ENCODE measurements at places on chromosomes 3 and 15. TPM values are rescaled to one million over a fixed set of nuclear protein-coding genes. Genes with fewer than 3 reads are reported as not detected.

MRAS gene
- not detected for polyA plus RNA-seq

TM4SF18 gene
- not detected for polyA plus RNA-seq

ECE2 gene
- not detected for polyA plus RNA-seq

NCBP2 gene
- 96.9 TPM for polyA plus RNA-seq

NLGN1 gene
- polyA plus RNA-seq, result not detected

NMD3 gene
- polyA plus RNA-seq, result 47.8 TPM

SMCO1 gene
- not detected for polyA plus RNA-seq

SEMA7A gene
- polyA plus RNA-seq, result not detected

ITIH4 gene
- 1.1 TPM for polyA plus RNA-seq

SGO1 gene
- 0.54 TPM for polyA plus RNA-seq

LMAN1L gene
- polyA plus RNA-seq, result not detected

LSAMP gene
- polyA plus RNA-seq, result not detected

POLQ gene
- 0.04 TPM for polyA plus RNA-seq

SLC25A26 gene
- 51.3 TPM for polyA plus RNA-seq

CP gene
- polyA plus RNA-seq, result 0.43 TPM

C3orf20 gene
- polyA plus RNA-seq, result not detected

NRROS gene
- 1.3 TPM for polyA plus RNA-seq

SERINC4 gene
- polyA plus RNA-seq, result 3.1 TPM

DHFR2 gene
- 3.0 TPM for polyA plus RNA-seq

ZNF385D gene
- polyA plus RNA-seq, result not detected

ITGB5 gene
- polyA plus RNA-seq, result not detected

NTRK3 gene
- not detected for polyA plus RNA-seq

FETUB gene
- polyA plus RNA-seq, result not detected

CTXN2 gene
- polyA plus RNA-seq, result not detected

RGMA gene
- polyA plus RNA-seq, result not detected

CNBP gene
- 935 TPM for polyA plus RNA-seq

CLDN16 gene
- polyA plus RNA-seq, result not detected

IL12A gene
- 0.17 TPM for polyA plus RNA-seq

KLHL40 gene
- not detected for polyA plus RNA-seq

FGF7 gene
- polyA plus RNA-seq, result not detected

PPCDC gene
- 12.4 TPM for polyA plus RNA-seq

AGBL1 gene
- polyA plus RNA-seq, result not detected

PIK3CA gene
- 34.3 TPM for polyA plus RNA-seq

CPEB1 gene
- 0.07 TPM for polyA plus RNA-seq

SNX33 gene
- 0.13 TPM for polyA plus RNA-seq

PRR20G gene
- not detected for polyA plus RNA-seq

C3orf22 gene
- not detected for polyA plus RNA-seq

SLC9A9 gene
- polyA plus RNA-seq, result 15.3 TPM

KY gene
- not detected for polyA plus RNA-seq

GP9 gene
- polyA plus RNA-seq, result not detected

CCDC13 gene
- polyA plus RNA-seq, result not detected

SLMAP gene
- 30.8 TPM for polyA plus RNA-seq

PLOD2 gene
- polyA plus RNA-seq, result not detected

SRGAP3 gene
- polyA plus RNA-seq, result 1.7 TPM

OCA2 gene
- not detected for polyA plus RNA-seq

IQCF2 gene
- not detected for polyA plus RNA-seq

RETNLB gene
- not detected for polyA plus RNA-seq

DUOXA2 gene
- polyA plus RNA-seq, result not detected

LRRC2 gene
- not detected for polyA plus RNA-seq

SELENOS gene
- 43.9 TPM for polyA plus RNA-seq

PLXND1 gene
- polyA plus RNA-seq, result 0.38 TPM

BSN gene
- polyA plus RNA-seq, result not detected

FBXW12 gene
- polyA plus RNA-seq, result not detected

STRIT1 gene
- polyA plus RNA-seq, result not detected

POPDC2 gene
- 3.9 TPM for polyA plus RNA-seq

Data from naive thymus-derived CD4-positive, alpha-beta T cell (primary cell).